Activated CD4-positive, alpha-beta T cell treated with anti-CD3 and anti-CD28 coated beads, Interleukin-2, amount 50 U/mL, for 24 hours (primary cell): ENCODE measurements at places on chromosomes 4 and X.

GRCh38 chr4:85676850-85677590, 202.1 kb downstream of the ARHGAP24 start:
- DNase-seq = no peak

- DNase-seq = no peak
These were observed 99.4 kb upstream of the PGRMC2 start for GRCh38 chr4:128386761-128387599.

DNA sequence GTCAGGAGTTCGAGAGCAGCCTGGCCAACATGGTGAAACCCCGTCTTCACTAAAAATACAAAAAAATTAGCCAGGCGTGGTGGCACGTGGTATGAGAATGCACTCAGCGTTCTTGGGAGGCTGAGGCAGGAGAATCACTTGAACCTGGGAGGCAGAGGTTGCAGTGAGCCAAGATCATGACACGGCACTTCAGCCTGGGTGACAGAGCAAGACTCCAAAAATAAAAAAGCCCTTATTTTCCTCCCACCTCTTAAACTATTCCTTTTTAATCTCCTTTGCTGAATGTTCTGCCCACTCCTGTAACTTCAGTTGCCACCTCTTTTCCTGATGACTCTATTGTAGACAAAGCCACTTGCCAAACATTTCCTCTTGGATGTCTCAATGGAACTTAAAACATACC, 72.6 kb downstream of the TAF1 start:
- DNase-seq = no peak

DNA sequence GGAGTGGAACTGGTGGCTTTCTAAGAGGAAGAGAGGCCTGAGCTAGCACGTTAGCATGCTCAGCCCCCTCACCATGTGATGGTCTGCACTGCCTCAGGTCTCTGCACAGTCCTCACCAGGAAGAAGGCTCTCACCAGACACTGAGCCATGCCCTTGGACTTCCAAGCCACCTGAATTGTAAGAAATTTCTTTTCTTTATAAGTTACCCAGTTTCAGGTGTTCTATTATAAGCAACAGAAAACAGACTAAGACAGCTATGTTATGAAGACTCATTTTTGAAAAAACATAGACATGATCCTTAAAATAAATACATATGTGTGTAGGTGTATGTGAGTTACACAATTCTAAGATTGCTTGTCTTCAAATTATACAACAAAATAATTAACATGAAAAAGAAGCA, 74.7 kb downstream of the CEP44 start:
- no peak for DNase-seq

DNA sequence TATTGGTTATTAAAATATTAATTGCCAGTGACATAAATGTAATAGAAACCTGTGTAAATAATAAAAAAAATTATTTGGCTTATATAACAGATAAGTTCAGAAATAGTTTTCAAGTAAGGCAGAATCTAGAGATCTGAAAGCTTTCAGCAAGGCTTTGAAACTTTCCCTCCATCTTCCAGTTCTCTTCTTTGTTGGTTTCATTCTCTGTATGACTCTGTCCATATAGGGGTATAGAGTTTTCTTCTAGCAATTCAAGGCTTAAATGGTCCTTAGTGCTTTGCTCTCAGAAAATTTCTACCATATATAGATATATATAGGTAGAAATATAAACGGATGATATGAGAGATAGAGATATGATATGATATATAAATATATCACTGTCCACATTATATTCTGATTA, 160.5 kb upstream of the GABRA2 start:
- DNase-seq = no peak

DNA sequence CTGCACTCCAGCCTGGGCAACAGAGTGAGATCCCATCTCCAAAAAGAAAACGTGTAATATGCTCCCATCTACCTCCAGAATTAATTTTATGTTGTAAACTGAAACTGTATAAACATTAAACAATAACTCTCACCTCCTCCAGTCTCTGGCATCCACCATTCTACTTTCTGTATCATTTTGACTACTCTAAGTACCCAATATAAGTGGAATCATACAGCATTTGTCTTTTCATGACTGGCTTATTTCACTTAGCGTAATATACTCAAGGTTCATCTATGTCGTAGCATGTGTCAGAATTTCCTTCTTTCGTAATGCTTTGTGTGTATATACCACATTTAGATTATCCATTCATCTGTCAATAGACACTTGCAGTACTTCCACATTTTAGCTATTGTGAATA, 20.6 kb downstream of the F8 start:
- DNase-seq = no peak
